ENCODE measurements at places on chromosomes 11 and 22.

DNA sequence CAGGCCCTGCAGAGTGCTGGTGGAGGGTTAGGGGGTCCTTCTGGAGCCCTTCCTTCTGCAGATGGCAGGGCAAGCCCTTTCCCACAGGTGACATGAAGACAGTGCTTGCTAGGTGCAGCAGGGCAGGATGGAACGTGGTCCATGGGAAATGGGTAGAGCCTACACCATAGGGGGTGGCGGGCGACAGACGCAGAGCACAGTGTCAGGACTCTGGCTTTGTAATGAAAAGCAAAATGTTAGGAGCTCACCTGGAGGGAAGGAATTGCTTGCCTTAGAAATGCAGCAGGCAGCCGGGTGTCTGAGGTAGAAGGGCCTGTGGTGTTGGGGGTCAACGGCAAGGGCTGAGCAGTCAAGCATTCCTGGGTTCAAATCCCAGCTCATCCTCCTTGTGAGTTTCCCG, 54.9 kb downstream of the ARHGAP8 start:
- DNase-seq: no peak

DNA sequence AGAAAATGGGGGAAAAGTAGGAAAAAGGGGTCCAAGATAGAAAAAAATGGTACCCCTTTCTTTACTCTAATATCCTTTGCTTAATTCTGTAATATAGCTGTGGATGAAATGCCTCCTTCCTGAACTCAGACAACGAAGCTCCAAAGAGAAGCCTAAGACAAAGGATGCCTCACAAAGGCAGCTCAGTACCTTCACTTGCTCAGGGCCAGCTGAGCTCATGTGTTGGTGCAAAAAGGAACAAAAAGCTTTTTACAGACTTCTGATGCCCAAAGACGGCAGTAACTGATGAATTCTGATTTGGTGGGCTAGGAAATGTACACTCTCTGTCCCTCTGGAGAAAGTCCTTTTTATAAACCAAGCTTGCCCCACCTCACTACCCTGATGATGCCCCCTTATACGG, 77.5 kb downstream of the DENND5A start:
- no peak for DNase-seq

DNA sequence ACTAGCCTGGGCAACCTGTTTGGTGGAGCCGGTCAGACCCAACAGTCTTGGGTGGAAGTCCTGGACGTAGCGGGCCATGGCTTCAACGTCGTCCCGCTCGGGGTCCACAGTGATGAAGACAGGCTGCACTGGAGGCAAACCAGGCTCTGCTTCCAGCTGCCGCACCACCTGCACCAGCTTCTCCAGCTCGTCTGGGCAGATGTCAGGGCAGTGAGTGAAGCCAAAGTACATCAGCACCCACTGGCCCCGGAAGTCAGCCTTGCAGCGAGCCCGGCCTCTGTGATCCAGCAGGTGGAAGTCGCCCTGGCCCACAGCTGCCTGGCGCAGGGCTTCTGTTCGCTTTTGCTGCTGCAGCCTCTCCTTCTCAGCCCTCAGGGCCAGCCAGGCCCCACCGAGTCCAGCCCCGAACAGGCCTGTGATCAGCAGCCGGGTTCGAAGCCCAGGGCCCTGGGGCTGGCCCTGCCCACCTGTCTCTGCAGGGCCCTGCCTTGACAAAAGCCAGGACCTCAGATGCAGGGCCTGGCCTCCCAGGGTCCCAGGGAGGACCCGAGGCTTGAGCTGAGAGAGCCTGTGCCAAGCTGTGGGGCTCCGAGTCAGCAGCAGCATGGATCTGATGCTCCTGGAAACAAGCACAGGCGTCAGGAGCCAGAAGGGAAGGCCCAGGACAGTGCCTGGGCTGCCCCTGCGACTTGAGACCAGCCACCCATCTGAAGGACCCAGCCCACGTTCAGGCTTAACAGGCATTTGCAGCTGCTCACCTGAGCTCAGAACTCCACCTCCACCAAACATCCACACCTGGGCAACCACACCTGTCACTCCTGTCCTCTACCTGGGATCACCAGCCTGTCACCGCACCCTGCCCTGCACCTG, 1.4 kb downstream of the SCO2 start:
- DNase-seq: no peak

DNA sequence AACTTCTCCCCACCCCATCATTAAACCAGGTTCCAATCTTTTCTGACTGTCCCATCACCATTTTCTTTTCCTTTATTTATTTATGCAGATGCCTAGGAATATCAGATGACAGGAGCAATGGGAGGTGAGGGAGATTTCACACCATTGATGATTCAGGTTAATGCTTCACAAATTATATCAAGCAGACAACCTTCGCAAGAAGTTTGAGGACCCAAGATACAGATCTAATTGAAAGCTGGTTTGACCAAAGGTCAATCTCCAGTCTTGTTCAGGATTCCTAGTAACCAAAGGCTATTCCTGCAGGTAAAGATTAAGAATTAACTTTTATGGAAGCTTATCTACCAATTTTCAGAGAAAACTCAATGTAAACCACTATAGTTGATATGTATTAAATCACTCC, 54.4 kb downstream of the SLC35F2 start:
- DNase-seq: no peak

- no peak for DNase-seq
Measured at GRCh38 chr11:60116996-60117790, 28.7 kb downstream of the MS4A2 start.

DNA sequence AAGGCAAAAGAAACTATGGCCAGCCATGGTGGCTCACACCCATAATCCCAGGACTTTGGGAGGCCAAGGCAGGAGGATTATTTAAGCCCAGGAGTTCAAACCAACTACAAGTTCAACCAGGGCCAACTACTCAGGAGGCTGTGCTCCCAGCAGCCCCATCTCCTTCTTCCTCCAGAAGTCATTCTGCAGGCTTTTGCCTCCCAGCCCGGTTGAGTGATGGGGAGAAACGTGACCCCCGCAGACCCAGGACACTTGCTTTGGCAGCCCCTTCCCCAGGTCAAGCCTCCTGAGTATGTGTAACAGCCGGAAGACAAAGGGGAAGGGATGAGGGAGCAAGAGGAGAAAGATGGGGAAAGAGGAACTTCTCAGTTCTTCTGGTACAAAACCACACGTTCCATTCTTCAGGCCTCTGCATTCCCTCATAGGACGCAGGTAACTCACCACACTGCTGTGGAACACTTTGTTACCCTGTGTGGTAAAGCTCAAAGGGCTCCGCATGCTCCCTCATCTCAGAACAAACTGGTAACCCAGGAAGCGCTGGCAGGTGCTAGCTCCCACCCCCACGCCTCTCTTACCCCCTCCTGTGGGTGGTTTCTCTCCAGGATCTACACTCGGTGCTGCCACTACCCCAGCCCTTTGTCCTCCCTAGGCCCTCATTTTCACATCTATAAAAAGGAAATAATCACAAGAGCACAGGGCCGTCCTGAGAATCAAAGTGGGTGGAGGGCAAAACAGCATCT, 4.0 kb downstream of the SULT4A1 start:
- no peak for DNase-seq

- no peak for DNase-seq
Measured at GRCh38 chr11:18768472-18768901, 23.1 kb downstream of the PTPN5 start.

- no peak for DNase-seq
Measured at GRCh38 chr22:31753005-31753633, 700 bp upstream of the DEPDC5 start.

GRCh38 chr22:45978275-45978713, 1.3 kb upstream of the WNT7B start:
- no peak for DNase-seq

DNA sequence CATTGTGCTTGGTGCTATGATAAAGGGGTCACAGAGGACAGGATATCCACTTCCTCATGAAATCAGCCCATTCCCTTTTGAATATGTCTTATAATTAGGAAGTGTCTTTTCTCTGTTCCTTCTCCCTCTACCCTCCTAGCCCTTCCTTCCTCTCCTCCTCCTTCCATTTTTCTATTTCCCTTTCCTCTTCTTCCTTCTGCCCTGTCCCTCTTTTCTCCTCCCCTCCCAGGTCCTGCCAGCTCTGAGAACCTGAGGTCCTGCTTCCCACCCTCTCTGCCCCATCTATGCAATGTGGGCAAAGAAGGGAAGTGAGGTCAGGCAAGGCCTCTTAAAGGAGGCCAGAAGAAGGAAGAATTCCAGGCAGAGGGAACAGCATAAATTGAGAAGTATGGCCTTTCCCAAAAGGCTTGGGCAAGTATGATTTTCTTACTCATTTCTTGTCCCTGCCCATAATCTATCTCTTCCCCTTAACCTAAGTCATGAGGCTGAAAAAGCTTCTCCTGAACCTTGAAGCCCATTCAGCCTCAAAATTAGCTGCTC, 7.7 kb upstream of the UBASH3B start:
- DNase-seq: no peak

DNA sequence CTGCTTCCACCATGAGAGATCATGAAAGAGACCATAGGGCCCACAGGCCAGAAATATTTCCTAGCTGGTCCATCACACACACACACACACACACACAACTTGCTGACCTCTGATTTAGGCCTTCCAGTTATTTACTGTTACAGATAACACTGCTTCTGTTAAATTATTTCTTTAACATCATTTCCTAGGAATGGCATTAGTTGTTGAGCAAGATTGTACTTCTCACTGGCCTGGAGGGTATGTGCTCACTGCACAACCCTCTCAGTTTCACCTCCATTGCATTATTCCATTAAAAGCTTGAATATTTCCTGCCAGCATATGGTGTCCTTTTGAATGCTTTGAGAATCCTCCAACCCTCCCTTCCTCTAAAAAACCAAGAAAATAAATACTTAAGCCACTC, 104.4 kb downstream of the MICAL2 start:
- DNase-seq: no peak

- no peak for DNase-seq
Measured at GRCh38 chr11:61980783-61981541, 13.5 kb upstream of the FTH1 start.

GRCh38 chr22:42459287-42460063, 27.3 kb upstream of the NFAM1 start:
- DNase-seq: no peak

DNA sequence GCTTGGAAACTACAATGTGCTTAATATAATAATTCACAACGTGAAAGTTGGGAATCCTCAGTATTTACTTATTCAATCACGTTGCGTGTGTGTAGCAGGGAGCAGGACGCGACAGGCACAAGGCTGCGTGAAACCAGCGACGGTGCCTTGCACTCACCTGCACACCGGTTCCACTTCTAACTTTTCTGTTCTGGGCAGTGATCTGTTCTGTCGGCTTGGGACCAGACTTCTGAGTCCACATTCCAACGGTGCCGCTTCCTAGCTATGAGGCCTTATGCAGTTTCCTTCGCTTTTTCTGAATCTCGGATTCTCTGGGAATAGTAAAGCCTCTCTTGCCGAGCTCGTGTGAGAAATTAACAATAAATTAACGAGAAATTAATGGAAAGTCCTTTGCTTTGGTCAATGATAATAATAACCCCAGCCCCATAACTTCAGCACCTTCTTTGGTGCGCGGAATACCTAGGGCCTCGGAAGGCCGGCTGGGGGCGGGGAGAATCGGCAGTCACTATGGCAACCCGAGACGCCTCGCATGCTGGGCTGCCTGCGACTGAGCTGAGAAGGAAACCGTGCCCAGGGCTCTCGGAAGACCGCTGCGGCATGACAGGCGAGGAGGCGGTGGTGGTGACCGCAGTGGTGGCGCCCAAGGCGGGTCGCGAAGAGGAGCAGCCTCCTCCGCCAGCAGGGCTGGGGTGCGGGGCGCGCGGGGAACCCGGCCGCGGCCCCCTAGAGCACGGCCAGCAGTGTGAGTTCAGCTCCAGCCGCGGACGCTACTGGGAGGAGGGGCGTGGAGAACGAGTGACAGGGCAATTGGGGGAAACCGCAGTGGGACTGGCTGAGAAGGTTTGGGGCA, at the start of gene C11orf97:
Gene C11orf97, plus strand, starts transcription at position 530 of the 850 bp plus-strand sequence. Its CDS starts 68 bp downstream, at position 598.
- DNase-seq: no peak

DNA sequence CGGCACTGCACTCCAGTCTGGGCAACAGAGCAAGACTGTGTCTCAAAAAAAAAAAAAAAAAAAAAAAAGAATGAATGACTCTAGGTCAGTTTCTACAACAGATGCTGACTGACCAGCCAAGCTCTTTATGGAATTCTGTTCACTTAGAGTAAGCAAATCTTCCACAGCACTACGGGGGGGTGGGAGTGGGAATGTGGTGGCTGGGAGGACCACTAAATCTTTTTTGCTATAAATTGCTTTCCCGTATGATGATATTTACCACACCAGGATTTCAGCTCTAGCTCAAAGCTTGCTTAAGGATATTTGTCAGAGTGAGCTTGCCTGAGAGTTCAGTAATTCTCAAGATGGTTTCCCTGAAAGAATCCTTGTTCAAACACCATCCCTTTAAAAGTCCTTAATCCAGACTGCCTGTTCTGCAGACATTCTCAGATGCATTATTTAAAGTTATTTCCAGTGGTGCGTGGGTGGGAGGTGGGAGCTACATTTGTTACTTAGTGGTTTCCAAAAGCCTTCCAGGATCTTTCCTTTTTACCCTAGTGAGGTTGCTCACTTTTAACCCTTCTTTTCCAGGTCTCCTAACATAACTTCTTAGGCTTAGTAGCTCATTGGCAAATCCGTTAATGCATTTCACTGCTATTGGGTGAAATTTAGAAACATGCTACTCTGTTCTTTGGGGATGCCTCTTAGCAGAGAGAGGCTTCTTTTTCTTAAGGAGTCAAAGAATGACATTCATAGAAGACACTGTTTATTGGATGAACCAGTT, 65.9 kb downstream of the UBASH3B start:
- DNase-seq: no peak

DNA sequence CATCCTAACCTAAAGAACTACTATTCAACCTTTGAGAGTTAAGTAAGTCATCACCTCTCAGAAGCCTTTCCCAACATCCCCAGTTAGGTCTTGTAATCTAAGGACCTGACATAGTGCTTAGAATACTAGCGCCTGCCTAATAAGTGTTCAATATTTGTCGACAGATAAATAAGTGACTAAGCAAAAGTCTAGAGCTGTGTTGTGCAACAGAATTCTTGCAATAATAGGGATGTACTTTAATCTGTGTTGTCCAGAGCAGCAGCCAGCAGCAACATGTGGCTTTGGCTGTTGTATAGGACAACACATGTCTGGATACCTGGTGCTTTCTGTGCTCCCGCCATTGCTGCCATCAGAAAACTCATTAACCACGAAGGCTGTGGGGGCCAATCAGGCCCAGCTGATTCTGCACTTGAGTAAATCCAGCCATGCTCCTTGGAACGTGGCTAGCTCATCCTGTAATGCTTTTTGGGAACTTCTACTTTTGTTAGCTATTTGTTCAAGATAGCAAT, 66.8 kb upstream of the NTM start:
- no peak for DNase-seq

DNA sequence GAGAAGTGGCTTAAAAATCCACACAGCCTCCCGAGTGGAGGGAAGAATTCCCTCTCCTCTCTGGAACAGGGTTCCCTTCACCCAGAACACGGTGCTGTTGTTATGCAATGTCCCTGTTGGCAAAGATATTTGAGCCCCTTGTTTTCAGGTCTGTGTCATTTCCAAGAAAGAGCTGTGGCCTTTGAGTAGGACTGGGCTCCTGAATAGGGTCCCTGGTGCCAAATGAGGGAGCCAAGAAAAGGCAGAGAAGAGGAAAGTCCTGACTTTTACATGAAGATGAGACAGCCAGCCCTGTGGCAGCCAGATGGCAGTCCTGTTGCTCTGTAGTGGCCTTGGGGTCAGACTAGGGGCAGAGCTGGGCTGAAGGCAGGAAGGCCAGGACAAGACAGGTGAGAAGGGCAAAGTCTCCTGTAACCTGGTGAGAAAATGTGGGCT, 51.2 kb upstream of the ELF5 start:
- DNase-seq: no peak

- no peak for DNase-seq
Measured at GRCh38 chr22:45335854-45336522, 26.3 kb downstream of the FAM118A start.

Measured in NCI-H1105 treated with DMSO at 0.1 percent for 48 hours (cell line).